ENCODE measurements at places on chromosomes 6 and 20.

DNA sequence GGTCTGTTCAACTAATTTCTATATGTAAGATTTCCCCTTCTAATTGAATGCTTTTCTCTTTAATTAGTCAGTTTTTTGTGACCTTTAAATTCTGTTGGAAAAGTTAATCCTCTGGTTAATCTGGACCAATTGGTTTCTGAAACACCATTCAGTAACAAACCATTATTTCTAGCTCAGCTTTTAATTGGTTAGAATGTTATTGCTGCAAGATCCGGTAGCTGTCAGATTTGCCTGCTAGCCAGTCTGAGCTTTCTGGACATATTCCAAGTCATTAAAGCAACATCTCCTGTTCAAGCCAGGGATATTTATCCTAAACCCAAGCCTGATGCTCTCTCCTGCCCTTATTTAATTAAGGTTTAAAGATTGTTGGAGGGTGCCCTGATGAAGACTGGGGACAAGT is 55.1 kb upstream of the FBXL4 start:
- no peak for DNase-seq

GRCh38 chr20:56361900-56362299 is 3.1 kb downstream of the FAM210B start:
- no peak for DNase-seq

DNA sequence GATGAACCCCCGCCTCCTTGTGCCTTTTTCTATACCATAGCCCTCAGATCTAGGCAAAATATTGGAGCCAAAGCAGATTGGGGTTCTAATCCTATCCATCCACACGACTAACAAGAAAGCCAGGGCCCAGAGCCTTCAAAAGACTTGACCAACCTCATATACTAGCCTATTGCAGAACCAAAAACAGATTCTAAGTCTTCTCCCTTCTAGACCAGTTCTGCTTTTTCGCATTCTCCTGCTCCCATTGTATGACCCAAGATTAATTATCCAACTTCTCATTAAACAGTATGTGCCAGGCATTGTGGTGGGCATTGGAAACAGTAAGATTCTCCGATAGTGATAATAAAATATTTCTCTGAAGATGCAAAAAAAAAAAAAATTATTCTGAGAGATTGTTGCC is 113.7 kb upstream of the JARID2 start:
- no peak for DNase-seq

DNA sequence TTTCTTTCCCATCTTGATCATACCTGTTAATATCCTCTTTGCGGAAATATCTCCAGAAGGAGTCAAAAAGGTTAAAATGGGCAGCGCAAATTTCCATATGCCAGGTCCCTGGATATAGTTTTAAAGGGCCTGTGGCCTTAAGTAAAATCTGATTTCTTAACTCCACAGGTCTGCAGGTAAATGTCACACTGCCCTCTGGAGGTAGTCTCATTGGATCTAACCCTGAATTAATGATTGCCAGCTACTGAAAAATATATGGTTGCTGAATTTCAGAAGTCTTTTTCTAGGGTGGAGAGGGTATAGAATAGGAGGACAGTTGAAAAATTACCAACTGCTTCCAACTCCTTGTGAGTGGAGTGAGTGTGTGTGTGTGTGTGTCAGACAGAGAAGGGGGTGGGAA is 8.5 kb downstream of the MOXD1 start:
- DNase-seq = no peak

- no peak for DNase-seq
Observed at GRCh38 chr6:18562726-18563125, 175.6 kb downstream of the RNF144B start.

GRCh38 chr6:8192067-8192466 is 89.7 kb upstream of the EEF1E1 start:
- no peak for DNase-seq

- DNase-seq = no peak
Observed at GRCh38 chr6:82645536-82646230, 282.1 kb downstream of the TPBG start.

- peak; percentile 70 for DNase-seq
Observed at GRCh38 chr6:41182069-41183034, 18.6 kb downstream of the TREML2 start.

GRCh38 chr20:2114127-2114959 is 12.7 kb downstream of the STK35 start:
- DNase-seq = no peak

DNA sequence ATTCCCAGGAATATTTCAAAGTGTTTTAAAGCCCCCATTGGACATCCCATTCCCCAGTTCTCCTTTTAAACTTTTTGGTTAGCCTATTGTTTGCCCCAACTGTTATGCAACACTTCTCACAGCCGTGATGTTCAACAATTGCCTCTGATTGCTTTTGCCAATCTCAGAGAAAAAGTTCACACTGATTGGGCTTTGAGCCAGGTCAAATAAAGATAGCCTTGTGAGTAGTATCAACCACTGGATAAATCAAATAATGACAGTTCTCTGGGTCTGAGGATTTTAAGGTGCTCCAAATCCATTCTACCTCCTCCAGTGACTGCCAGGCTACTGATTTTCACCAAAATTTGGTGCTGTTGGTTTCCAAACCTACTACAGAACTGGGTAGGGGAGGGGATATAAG is 19.1 kb upstream of the NOP56 start:
- no peak for DNase-seq

GRCh38 chr6:14540810-14541540 is 423.4 kb downstream of the CD83 start:
- DNase-seq = no peak

- no peak for DNase-seq
Observed at GRCh38 chr6:68988698-68989097, 353.6 kb downstream of the ADGRB3 start.

DNA sequence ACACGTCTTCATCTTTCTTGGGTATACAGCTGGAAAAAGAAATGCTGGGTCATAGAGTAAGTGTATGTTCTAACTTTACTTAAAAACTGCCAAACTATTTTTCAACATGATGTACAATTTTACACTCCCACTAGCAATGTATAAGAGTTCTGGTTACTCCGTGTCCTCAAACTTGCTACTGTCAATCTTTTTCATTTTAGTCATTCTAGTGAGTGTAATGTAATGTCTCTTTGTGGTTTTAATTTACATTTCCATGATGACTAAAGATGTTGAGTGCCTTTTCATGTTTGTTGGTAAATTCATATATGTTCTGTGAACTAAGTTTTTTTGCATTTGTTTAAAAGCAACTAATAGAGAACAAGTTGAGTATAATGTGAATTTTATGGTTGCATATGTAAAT is 43.9 kb downstream of the ATG5 start:
- DNase-seq = no peak

All from GM13977 (cell line).